Sigmoid colon (tissue), 7 donors: ENCODE measurements at places on chromosomes 2 and 18. TPM values are rescaled to one million over a fixed set of nuclear protein-coding genes. Genes with fewer than 3 reads are reported as not detected.

DNA sequence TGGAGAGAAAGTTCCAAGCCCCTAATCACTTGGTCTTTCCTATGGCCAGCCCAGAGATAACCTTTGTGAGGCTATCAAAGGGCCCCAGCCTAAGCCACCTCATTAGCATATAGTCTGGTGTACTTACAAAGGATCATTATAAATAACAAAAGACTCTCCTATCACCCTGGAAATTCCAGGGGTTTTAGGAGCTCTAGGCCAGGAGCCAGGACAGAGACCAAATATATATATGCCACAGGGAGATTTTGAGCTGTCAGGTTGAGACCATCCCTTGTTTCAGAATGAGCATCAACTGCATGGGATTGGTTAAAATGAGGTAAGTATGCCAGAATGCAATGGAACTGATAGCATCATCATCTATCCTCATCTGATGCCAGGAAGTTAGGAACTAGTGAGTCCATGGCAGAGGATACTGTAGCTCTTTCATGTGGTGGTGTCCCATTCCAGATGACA, 32.1 kb upstream of the CHRNA1 start:
- no peaks in the 10 kb centered on the region for H3K4me1 ChIP-seq
- H3K4me3 ChIP-seq: no peak overlapping the region
- H3K27ac ChIP-seq: no peak overlapping the region
- peaks cover 4% of the 10 kb centered on the region for H3K36me3 ChIP-seq
- no peaks in the 10 kb centered on the region for H3K27me3 ChIP-seq

IL1RL1 gene
- total RNA-seq: 10.7 TPM

DNA sequence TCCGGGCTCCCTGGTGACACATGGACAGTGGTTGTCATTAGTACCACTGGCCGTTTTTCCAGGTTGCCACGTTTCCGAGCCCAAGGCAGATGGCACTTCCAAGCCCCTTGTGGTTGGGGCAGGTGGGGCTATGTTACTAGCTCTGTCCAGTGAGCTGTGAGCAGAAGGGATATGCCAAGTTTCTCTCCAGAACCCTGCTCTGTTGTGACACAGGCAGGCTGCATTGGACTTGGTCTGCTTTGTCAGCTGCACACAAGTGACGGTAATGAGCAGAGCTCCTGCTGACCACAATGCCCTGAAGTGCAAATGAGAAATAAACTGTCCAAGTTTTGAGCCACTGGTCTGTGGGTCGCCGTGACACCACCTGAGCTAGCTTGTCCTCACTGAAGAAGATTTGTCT, 118.8 kb downstream of the GYPC start:
- peaks cover 11% of the 10 kb centered on the region for H3K4me1 ChIP-seq
- no peak overlapping the region for H3K27ac ChIP-seq
- DNase-seq: no peak
- H3K36me3 ChIP-seq: no peaks in the 10 kb centered on the region
- no peaks in the 10 kb centered on the region for H3K27me3 ChIP-seq

- no peak overlapping the region for H3K4me3 ChIP-seq
- H3K27me3 ChIP-seq: no peaks in the 10 kb centered on the region
- H3K36me3 ChIP-seq: no peaks in the 10 kb centered on the region
- no peak for DNase-seq
- H3K4me1 ChIP-seq: no peaks in the 10 kb centered on the region
Measured at GRCh38 chr2:101080211-101081068, 70.7 kb downstream of the TBC1D8 start.

DNA sequence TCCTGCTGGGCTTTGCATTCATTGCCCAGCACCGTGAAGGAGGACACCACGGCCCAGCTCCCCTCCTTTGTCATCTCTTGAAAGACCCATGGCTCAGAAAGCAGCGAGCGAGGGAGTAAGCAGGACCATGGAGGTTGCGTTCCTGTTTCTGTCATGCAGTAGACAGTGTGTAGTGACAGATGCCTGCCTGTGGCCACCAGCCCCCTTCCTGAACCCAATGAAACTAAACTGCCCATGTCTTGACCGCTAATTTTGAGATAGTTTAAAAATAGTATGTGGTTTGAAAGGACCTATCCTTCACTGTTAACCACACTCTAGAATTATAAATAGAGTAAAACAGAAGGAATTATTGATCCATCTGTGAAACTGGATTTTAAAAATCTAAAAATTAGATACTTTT, 88.2 kb downstream of the ASAP2 start:
- H3K27me3 ChIP-seq: no peaks in the 10 kb centered on the region
- H3K4me1 ChIP-seq: peaks cover 33% of the 10 kb centered on the region
- H3K36me3 ChIP-seq: no peaks in the 10 kb centered on the region
- H3K27ac ChIP-seq: no peak overlapping the region
- H3K4me3 ChIP-seq: no peak overlapping the region

RNF125 gene
- 5.9 TPM for total RNA-seq

CTLA4 gene
- total RNA-seq: not detected

PTH2R gene
- total RNA-seq: not detected

- no peak overlapping the region for H3K4me3 ChIP-seq
- no peaks in the 10 kb centered on the region for H3K4me1 ChIP-seq
- peak overlapping the region; percentile 34 for H3K27ac ChIP-seq
- DNase-seq: peak; percentile 68
- H3K27me3 ChIP-seq: no peaks in the 10 kb centered on the region
- no peaks in the 10 kb centered on the region for H3K36me3 ChIP-seq
Measured at GRCh38 chr2:205858881-205859441, 176.7 kb downstream of the NRP2 start.

SCN3A gene
- 2.1 TPM for total RNA-seq

DNA sequence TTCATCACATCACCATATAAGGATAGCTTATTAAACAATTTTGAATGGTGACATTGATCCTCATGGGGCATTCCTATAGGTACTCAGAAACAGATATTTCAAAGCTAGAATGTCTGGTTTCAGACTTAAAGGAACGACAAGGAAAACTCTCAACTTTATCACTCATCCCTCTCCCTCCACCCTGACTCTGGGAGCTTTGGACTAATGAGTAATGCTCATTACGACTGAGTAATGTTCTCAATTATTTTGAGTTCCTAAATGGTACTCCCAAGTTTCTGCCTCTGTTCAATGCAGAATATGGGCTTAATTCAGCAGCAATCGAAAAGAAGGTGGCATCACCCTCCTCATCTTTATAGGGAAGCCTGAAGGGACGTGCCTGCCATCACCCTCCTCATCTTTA, 43.4 kb downstream of the RFX8 start:
- DNase-seq: no peak
- H3K27ac ChIP-seq: no peak overlapping the region
- H3K27me3 ChIP-seq: no peaks in the 10 kb centered on the region
- peaks cover 10% of the 10 kb centered on the region for H3K4me1 ChIP-seq
- no peak overlapping the region for H3K4me3 ChIP-seq

DNA sequence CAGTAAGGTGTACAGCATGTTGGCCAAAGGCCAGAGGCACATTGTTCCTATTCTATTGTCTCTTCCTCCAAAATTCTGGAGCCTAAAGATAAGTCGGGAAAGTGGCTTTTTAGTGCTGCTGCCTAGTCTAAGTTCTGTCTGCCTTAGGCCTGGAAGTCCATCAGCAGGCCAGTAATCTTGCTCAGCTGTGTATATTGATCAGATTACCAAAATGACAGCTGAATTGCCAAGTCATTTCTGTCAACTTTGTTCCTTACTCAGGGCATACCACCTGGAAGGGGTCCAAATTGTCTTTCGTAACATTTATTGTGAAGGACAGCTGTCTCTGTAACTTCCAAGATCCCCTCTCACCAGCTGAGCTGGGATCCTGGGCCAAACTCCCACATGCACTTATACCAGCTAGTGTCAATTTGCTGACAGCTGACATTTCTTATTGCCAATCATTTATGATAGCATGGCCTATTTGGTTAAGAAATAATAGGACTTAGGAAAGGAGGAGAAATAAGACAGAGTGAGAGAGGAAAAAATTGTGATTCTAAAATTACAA, 116.8 kb upstream of the FSHR start:
- no peak for DNase-seq
- H3K4me1 ChIP-seq: no peaks in the 10 kb centered on the region
- no peak overlapping the region for H3K4me3 ChIP-seq

PAX3 gene
- total RNA-seq: not detected

GRCh38 chr2:162090109-162090508, 16.1 kb upstream of the DPP4 start:
- no peak overlapping the region for H3K4me3 ChIP-seq
- H3K27ac ChIP-seq: no peak overlapping the region
- no peaks in the 10 kb centered on the region for H3K27me3 ChIP-seq
- H3K4me1 ChIP-seq: no peaks in the 10 kb centered on the region
- H3K36me3 ChIP-seq: no peaks in the 10 kb centered on the region

DNA sequence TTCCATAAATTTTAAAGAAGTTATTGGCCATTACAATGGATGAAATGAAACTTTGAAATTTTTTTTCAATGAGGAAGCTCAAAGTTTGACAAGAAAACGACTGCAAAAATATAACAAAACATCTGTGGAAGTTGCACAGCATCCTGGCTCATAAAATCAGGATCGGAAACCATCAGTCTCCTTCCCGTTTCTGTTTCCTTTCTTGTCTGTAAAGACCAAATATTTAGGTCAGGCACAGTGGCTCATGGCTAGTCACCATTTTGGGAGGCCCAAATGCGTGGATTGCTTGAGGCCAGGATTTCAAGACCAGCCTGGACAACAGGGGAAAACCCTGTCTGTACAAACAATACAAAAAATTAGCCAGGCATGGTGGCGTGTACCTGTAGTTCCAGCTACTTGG, 27.6 kb upstream of the SSB start:
- no peaks in the 10 kb centered on the region for H3K36me3 ChIP-seq
- no peak overlapping the region for H3K4me3 ChIP-seq
- H3K27me3 ChIP-seq: no peaks in the 10 kb centered on the region
- H3K4me1 ChIP-seq: peaks cover 2% of the 10 kb centered on the region

DNA sequence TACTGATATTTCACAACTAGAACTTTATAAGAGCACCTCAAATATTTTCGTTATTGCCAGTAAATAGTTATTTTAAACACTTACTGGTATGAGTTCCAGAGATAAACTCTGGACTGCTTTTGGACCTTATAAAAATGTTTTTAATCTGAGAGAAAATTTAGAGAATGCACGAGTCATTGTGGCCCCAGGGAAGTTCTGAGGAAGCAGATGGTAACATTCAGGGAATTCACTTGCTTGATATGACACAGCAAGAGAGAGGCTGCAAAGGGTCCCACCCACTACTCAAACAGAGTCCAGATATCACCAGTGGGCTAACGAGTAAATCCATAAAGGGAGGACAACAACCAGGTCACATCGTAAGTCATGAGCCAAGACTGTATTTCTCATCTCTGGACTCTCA, 526.8 kb downstream of the TDRD15 start:
- H3K4me3 ChIP-seq: no peak overlapping the region
- DNase-seq: no peak
- H3K27me3 ChIP-seq: no peaks in the 10 kb centered on the region
- H3K4me1 ChIP-seq: no peaks in the 10 kb centered on the region
- H3K36me3 ChIP-seq: no peaks in the 10 kb centered on the region

CARF gene
- 17.4 TPM for total RNA-seq

- no peak for DNase-seq
- peaks cover 5% of the 10 kb centered on the region for H3K36me3 ChIP-seq
- peak overlapping the region; percentile 95 for H3K27ac ChIP-seq
- H3K4me3 ChIP-seq: peak overlapping the region; percentile 68
- peaks cover 27% of the 10 kb centered on the region for H3K4me1 ChIP-seq
Measured at GRCh38 chr2:216109962-216110614, 940 bp downstream of the XRCC5 start.

DNA sequence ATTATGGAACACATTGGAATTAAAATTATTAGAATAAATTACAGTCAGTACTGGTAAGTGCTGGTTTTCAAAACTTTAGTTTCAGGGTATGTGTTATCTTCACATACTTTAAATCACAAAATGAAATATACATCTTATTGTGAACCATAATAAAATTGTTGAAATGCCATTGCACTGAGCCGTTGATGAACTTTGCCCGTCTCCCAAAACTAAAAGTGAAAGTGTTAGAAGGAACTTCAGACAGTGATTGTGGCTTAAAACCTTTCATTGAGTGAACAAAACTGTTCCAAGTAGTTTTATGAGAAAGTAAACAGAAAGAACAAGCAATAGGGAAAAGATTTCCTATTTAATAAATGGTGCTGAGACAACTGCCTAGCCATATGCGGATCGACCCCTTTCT, 811.6 kb downstream of the PLCL1 start:
- no peaks in the 10 kb centered on the region for H3K36me3 ChIP-seq
- H3K27ac ChIP-seq: no peak overlapping the region
- DNase-seq: no peak
- no peaks in the 10 kb centered on the region for H3K27me3 ChIP-seq
- no peaks in the 10 kb centered on the region for H3K4me1 ChIP-seq
- no peak overlapping the region for H3K4me3 ChIP-seq

DNA sequence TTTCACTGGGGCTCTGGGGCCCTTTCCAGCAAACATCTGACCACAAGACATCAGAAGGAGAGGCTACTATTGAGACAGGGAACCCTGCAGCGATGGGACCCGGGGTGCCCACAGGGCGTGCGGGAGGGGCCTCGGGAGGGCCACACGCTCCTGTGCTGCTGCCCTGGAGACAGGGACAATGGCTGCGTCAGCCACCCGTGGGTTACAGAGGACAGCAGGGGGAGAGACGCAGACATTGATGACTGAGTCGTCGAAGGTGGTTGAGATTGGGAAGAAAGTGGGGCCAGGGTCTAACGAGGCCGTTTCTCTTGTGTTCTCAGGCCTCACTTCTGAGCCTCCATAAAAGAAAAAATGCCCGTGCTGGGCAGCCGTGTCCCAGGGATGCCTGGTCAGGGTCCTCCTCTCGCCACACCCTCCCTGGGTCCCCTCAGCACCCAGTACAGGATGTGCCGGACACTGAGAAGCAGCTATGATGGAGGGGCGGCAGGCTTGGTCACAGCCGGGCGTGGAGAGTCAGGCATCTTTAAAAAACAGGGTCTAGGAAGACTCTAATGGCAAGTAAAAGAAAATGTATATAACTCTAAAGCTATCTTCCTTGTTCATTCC, 73.9 kb downstream of the NDUFA10 start:
- H3K27me3 ChIP-seq: no peaks in the 10 kb centered on the region
- peak; percentile 53 for DNase-seq
- H3K4me3 ChIP-seq: no peak overlapping the region
- peaks cover 37% of the 10 kb centered on the region for H3K4me1 ChIP-seq
- no peaks in the 10 kb centered on the region for H3K36me3 ChIP-seq
- peak overlapping the region; percentile 87 for H3K27ac ChIP-seq

- no peaks in the 10 kb centered on the region for H3K4me1 ChIP-seq
- H3K4me3 ChIP-seq: no peak overlapping the region
- H3K27me3 ChIP-seq: no peaks in the 10 kb centered on the region
- H3K27ac ChIP-seq: no peak overlapping the region
- no peak for DNase-seq
- no peaks in the 10 kb centered on the region for H3K36me3 ChIP-seq
Measured at GRCh38 chr2:20190876-20191713, 33.8 kb downstream of the SDC1 start.

LANCL1 gene
- 53.0 TPM for total RNA-seq

DNA sequence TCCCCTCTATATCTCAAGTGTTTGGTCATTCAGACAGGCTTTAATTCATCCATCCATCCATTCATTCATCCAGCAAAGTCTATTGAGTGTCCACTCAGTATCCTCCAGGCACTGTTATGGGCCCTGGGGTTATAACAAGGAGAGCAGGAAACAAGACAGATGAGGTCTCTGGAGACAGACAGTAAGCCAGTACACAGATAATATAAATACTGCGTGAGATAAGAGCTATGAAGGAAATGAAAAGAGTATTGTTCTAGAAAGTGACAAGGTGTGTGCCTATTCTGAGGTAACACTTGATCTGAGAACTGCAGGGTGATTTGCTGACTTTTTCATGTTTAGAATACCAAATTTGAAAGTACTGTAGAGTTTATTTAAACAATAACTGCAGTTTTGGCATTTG, 98.3 kb downstream of the OSBPL6 start:
- H3K36me3 ChIP-seq: no peaks in the 10 kb centered on the region
- no peaks in the 10 kb centered on the region for H3K27me3 ChIP-seq
- H3K27ac ChIP-seq: no peak overlapping the region
- no peaks in the 10 kb centered on the region for H3K4me1 ChIP-seq
- no peak for DNase-seq
